ENCODE measurements at places on chromosomes 5 and 9. TPM values are rescaled to one million over a fixed set of nuclear protein-coding genes. Genes with fewer than 3 reads are reported as not detected.

- no peak for DNase-seq
Observed at GRCh38 chr9:100303747-100304146, 49.0 kb downstream of the TEX10 start.

DNA sequence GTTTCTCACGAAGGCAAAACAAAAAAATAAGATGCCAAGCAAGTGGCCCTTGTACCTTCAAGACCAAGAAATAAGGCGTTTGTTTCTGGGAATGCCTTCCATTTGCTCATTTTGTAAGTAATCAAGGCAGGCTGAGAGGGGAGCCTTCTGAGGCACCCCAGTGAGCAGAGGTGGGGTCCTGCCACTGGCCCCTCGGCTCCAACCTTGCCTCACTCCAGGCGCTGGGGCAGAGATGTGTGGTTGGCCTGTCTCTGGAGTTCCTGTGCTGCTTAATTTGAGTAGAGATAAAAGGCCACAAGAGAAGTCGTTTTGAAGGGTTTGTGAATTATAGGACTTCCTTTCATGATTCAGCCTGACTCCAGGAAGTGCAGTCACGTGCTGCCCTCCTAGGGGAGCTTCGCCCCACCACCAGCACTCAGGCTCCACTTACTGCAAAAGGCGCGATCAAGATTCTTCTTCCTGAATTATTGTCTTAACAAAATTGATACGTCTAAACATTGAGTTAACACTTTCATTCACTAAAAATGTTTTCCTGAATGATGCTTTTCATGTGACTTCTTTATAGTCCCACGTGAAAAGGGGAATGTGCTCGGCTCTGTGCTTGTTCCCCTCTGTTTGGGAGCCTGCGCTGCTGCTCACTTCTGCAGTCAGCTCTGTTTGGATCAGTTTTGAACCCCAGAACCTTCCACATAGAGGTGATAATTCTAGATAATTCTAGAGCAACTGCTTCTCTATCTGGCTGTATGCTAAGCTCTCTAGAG is 13.7 kb downstream of the SYK start:
- DNase-seq: no peak

Gene DAPK1
- 58.5 TPM for total RNA-seq

Gene HTR4
- total RNA-seq: not detected

GRCh38 chr9:84799251-84799650 is 129.7 kb downstream of the NTRK2 start:
- no peak for DNase-seq

DNA sequence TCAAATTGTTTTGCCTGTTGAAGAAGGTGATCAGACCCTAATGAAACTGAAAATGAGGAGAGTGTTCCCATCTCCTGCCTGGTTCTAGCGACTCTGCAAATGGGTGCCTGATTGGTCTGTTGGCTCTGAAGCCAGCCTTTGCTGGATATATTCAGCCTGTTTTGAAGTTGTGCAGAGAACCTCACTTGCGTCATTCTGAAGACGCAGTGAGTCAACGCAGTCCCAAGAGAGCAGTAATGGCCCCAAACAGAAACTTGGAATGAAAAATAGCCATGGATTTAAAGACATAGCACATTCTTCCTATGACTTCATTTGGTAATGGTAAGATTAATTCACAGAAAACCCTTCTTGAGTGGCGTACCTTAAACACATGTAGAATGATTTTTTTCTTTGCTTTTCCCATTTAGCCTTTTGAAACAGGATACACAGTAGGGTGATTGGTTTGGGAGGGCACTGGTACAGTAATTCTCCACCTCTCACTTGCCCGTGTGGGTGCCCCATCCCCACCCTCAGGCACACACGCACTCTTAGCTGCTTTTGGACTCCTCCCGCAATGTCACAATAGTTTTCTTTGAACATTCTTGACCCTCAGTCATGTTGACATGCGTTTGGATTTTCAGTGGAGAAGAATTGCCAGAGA is 54.1 kb upstream of the ABL1 start:
- DNase-seq: no peak

DNA sequence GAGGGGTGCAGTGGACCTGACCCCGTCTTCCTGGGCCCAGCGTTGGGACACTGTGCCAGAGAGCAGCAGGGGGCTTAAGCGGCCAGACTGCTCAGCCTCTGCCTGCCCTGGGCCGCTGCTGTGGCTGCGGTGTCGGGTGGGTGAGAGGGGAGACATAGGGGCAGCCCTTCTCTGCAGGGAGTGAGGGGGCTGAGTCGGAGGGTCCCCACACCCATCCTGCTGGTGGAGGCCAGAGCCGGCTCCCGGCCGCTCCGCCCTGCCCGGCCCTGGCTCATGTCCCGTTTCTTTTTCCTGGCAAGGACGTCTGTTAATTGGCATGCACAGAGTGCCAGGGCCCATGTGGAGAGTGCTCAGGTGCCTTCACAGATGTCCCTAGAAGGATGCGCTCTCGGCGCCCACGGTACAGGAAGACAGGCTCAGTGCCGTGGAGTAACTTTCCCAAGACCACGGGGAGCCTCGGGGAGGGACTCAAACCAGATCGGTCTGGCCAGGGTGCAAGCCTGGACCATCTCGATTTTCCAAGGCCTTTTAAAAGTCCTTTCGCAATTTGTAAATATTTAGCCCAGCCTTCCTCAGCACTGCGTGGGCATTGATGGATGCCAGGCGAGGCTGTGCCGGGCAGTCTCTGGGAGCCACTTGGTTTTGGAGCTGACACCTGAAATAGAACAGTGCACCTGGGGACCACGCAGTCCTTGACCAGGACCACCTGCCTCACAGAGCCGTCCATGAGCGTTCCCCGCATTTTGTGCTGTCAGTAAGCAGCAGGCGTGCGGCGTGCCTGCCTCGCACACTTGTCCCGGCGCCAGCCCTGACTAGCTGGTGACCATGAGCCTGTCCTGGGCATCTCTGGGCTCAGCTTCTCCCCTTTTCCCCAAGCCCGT is 60.9 kb downstream of the RXRA start:
- no peak for DNase-seq

DNA sequence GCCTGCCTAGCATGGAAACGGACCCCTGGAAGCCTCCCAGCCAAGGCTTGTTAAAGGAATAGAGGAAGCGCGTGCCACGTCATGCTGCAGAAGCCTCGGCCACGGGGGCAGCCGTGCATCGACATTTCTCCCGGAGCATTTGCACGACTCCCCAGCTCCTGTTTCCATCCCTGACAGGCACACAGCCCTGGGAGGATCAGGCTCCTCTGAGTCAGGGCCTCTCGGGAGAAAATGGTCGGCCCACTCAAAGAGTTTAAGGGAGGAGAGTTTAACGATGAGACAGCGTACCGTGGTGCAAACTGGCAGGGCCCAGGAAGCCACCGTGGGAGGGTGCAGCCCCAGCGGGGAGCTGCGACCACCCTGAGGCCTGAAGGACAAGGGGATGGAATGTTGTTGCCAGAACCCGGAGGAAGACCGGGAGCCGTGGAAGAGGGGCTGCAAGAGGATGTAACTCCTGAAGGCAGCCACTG is 213.6 kb downstream of the PAX5 start:
- DNase-seq: peak; percentile 40

All from H7 (cell line).